ENCODE measurements at places on chromosomes 12 and 14.

DNA sequence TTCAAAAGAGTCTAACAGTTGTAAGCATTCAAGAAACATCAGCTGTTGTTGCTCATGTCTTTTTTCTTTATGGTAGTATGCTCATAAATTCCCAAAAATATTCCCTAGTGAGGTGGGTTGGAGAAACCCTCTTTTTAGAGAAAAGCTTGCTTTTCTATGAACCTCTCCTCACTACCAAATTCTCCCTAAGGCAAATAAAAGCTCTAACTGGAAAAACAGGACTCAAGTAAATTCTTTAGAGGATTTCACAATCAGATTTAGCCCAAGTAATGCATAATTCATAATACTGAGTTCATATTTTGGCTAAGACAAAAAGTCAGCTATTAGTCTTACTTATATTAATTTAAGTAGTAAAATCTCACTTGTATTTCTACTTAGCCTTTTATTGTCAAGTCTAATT is 59.1 kb downstream of the DIO2 start:
- no peak for DNase-seq

DNA sequence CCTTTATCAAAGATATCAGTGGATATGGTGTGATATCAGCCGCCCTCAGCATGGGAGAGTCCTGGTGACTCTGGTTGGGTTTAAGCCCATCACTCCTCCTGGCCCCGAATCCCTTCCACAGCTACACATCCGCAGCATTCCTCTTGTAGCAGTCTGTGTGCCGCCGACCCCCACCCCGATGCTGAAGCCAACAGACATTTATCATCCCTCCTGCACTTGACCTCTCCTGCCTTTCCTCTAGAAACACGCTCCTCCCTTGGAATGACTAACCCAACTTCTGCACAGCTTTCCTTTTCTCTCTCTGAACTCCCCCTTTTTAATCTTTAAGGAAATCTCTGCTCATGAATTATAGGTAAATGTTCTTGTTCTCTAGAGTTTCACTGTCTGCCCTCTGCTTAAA is 250.9 kb upstream of the FOXN3 start:
- DNase-seq: peak; percentile 86

DNA sequence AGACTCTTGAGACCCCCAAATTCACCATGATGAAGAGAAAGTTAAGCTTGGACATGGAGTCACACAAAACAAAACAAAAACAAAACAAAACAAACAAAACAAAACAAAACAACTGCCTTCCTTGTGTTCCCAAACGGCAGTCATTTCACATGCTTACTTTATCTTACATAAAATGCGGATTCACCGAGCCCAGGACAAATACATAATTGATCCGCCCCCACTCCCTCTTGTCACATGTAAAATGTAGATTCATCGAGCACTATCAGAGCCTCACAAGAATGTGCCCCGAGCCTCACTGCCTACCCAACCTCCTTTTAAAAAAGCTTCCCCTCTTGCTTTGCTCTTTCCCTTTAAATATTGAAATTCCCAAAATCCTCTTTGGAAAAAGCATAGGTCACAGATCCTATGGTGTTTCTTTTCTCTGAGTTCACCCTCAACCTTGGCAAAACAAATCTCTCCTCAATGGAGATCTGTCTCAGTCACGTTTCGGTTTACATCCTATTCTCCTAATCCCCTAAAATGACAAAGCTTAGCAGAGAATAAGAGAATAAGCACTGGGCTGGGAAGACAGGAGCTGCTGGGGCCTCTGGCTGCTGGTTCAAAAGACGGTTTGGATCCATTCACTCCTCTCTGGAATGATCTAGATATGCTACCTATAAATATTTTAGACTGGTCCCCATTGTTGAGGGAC is 83.7 kb downstream of the NINJ2 start:
- DNase-seq: no peak

DNA sequence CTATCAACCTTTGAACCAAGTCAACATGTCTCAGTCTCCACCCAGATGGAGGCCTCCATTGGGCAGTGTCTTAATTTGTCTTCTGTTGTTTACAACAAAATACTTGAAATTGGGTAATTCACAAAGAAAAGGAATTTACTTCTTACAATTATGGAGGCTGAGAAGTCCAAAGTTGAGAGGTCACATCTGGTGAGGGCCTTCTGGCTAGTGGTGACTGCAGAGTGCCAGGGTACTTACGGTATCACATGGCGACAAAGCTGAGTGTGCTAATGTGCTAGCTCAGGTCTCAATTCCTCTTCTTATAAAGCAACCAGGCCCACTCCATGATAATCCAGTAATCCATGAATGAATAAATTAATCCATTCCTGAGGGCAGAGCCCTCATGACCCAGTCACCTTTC is 4.7 kb downstream of the NID2 start:
- DNase-seq: no peak

DNA sequence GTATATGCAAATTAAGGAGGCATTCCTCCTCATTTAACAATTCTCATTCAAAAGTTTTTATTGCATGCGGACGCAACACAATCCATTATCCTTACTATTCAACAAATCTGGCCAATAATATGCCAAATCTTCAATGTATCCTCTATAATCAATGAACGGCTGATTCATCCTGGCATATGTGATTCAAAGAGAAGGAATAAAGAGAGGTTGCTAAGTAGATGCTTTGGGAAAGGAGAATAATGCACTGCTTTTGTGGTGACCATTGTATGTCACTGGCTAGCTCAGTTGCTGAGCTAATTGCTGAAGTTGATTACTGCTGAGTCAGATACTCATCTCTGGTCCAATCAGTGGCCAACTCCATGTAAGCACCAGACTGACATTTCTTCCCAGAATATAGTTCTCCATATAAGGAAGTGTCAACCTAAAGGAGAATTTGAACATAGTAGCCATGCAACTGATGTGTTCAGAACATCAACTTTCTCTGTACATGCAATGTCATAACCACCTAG is 148.0 kb downstream of the PDZRN4 start:
- no peak for DNase-seq

DNA sequence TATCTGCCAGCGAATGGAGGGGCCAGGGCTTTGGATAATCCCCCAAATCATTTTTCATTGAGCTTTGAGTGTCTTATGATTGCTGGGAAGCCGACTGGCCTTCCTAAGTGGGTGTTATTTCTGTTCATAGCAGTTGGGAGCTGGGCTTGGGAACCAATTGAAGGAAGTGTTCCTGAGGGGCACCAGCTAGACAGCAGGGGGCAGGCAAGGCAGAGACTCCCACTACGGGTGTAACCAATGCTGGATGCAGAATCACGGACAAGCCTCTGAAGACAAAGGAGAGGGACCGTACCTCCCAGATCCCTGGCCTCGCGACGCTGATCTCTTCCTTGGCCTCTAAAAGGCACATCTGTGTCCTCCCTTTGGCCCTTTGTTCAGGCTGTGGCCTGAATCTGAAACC is 149.0 kb upstream of the PRMT8 start:
- DNase-seq: peak; percentile 40

Data from fibroblast of upper back skin (primary cell).